ENCODE measurements at places on chromosomes 4 and X. TPM values are rescaled to one million over a fixed set of nuclear protein-coding genes. Genes with fewer than 3 reads are reported as not detected.

GRCh38 chr4:89572224-89572858 is 264.6 kb downstream of the SNCA start:
- no peaks in the 10 kb centered on the region for H3K36me3 ChIP-seq
- DNase-seq, result no peak
- no peak overlapping the region for H3K27ac ChIP-seq
- H3K4me1 ChIP-seq, result no peaks in the 10 kb centered on the region
- no peaks in the 10 kb centered on the region for H3K27me3 ChIP-seq
- no peak overlapping the region for H3K4me3 ChIP-seq

PHKA1 gene
- total RNA-seq, result 4.2 TPM

DNA sequence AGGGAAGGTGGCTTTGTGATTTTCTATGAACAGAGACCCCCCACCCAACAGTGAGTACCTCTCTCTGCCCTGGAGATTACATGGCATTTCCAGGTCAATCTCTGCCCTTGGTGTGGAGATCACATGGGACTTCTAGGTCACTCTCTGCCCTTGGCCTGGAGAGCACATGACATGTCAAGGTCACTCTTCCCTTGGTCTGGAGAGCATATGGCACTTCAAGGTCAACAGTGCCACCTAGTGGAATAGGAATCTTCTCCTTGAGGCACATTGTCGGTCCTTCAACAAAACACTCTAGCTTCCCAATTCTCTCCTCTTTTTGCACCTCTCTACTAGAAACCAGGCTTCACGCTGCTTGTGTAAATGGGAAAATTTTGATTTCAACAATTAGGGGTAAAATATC is 66.2 kb upstream of the TACR3 start:
- H3K27me3 ChIP-seq, result no peaks in the 10 kb centered on the region
- no peaks in the 10 kb centered on the region for H3K36me3 ChIP-seq
- no peak overlapping the region for H3K27ac ChIP-seq
- DNase-seq, result no peak
- no peak overlapping the region for H3K4me3 ChIP-seq
- no peaks in the 10 kb centered on the region for H3K4me1 ChIP-seq

SOWAHB gene
- total RNA-seq, result 2.5 TPM
